Pons (tissue), 1 donor: ENCODE measurements at places on chromosomes 1 and 21.

DNA sequence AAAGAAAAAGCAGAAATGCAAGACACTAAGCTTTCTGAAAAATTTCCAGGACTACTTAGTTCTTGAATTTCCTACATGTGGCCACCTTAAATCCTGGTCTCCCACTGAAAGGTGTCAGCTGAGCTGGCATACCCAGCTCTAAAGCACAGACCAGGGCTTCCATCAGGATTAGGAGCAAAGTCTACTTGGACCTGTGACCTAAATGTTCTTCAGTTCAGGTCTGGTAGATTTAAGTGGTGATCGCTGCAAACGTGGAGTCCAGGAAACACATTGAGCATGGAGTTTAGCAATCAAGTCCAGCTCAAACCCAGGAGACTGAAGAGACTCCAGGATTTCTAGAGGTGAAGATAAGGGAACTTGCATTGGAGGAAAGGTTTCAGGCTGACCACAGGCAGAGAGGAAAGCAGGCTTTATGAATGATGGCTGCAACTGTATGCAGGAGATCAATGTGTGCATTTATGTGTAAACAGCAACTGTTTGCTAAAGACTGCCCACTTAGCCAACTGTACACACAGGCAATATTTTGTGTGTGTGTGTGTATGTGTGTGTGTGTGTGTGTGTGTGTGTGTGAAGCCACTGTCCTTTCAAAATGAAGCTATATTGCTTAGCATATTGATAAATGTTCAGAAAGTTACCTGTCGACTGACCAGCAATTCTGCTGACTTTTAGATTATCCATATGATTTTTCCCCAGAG is 75.2 kb downstream of the LMX1A start:
- DNase-seq = no peak

DNA sequence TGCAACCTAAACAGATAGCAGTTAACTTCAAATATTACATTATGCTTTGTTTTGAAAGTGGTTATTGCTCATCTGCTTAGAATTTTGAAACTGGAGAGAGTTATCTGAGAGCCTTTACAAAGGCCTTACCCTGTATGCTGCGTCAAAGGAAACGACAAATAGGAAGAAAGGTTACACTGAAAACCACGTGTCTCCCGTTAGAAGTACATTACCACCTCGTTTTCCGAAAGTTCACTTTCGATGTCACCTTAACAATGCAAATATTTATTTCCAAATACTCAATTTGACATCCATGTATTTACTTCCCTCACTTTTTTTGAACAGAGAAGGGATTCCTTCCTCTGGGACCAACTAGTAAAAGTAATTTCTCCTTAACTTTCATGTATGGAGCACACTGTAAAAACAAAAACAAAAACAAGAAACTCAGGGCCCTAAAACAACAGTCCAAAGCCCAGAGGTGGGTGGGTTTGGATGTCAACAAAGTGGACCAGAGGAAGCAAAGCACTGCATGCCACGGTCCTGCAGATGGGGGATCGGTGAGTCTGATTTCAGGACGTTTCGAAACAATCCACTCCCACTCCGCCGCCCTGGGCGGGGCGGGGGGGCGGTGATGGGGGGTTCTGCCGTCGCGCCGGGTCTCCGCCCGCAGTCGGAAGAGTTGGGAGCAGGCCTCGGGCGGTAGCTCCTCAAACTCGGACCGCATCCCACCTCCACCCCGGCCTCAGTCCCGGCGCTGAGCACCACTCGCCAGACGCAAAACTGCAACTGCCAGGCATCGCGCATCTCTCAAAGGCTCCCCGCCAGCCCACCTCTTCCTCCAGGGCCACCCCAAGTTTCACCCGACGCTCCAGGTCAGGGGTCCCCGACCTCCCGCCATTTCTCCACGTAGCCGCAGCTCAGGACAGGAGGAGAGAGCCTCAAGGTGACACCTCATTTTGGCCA is 841 bp downstream of the ADSS2 start:
- DNase-seq = peak; percentile 79

DNA sequence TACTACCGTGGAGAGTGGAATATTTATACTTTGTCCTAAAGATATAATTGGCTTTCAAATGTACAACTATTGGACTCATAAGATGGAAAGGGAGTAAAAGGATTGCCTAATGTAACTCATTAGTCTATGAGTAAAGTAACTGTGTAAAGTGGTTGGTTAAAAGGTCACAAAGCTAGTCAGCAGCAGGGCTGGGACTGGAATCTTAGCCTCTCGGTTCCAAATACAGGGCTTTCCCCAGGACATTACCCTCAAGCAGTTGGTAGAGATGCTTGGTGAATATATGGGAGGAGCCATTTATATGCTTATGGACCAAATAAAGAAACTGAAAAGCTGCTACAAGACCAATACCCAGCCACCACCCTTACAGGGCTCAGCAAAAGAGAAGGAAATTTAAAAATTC is 283.7 kb downstream of the HLX start:
- DNase-seq = no peak

GRCh38 chr1:50126927-50127715 is 18.4 kb downstream of the ELAVL4 start:
- no peak for DNase-seq

DNA sequence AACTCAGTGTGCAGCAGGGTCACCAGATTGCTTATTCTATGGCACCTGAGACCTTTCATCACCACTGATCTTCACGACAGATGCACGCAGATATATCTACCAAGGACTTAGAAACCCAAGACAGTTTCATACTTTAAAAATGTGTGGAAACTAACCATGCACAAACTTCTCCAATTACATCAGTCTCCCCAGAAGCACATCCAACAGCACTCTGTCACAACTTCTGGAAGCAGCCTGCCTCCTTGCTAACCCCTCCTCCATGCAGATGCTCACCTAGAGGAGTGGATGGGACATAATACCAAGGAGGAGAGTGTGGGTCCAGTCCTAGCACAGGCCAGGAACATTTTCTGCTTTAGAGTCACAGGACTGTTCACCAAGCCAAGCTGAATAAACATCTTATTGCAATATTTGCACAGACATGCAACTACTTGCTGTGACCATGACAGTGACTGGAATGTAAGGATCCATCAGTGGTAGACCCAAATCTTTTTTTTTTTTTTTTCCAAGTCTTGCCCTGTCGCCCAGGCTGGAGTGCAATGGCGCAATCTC is 69.4 kb downstream of the HIVEP3 start:
- no peak for DNase-seq

GRCh38 chr21:43631411-43632107 is 27.7 kb downstream of the HSF2BP start:
- no peak for DNase-seq

DNA sequence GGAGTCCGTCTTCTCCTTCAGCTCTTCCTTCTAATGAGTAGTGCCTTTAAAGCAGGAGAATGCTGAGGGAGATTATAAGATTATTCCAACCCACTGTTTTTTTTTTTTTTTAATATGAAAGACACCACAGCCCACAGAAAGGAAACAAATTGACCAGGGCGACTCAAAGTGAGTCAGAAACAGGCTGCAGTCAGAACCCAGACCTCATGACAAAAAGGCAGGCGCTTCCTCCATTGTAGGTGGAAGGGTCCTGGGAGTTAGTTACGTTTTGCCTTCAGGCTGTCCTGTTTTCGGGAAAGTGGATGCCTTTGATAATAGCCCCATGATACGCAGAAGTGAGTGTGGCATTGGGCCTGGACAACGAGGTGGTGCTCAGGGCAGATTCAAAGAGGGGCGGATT is 21.0 kb downstream of the PLXNA2 start:
- no peak for DNase-seq

DNA sequence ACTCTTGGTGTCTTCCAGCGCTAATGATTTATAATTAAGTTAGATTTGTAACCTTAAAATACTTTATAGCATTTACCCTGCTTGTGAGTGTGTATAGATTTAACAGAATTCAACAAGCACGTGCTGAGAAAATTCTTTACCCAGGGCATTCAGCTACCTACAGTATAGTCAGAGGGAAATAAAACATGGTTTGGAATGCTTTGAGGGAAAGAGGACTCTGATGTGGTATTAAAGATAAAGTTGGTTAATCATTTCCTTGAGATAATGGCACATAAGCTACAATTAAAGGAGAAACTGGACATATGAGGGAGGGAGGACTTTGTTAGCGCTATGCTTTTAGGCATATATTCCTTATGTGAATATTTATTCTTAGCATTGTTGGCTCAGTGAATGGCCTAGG is 26.4 kb upstream of the IL12RB2 start:
- no peak for DNase-seq

DNA sequence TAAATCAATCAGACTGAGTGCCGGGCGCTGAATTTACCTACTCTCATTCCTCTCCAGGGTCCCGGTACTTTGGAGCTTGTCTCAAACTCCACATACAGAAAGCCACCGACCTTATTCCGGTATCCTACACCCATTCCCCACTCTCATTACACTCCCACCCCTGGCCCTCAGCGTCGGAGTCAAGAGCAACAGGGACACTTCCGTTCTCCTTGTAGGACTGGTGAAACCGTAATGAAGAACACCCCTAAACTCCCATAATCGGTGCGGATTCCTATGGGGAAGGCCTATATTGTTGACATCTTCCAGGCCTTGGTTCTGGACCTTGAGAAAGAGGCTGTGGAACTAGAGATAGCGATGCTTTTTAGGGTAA is 798 bp downstream of the ZBED6 start:
- DNase-seq = peak; percentile 54

GRCh38 chr1:104463126-104463697 is 713.5 kb downstream of the AMY1C start:
- no peak for DNase-seq

DNA sequence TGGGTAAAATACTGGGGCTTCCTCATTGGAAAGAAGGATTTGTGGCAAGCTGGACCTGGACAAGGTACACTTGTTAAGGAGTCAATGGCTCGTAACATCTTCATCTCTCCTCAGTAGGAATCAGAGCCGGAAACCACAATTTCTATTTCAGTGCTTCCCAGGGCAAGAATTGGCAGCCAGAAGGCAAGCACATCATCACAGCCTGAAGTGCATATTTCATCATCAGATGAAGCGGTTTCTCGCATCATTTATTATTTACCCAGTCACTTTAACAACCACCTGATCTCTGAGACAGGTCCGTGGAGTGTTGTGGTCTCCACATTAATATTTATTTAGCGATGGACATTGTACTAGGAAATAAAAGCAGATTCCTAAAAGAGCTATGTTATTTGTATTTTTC is 55.0 kb downstream of the KCNJ15 start:
- DNase-seq = no peak

DNA sequence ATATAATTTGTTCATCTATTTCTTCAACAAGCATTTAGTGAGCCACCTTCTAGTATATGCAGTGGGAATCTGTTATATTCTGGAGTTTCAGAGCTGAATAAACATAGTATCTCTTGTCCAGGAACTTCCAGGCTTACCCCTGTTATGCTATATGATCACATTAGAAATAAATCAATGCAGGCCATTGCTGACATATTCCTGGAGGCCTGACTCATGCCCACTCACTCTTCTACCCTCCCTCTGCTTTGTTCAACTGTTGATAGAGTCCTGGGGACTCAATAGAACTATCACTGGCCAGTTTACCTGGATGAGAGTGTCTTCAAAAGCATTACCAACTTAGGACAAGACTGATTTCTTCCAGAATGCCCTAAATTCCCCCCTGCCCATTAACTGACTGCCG is 29.3 kb upstream of the SRSF10 start:
- no peak for DNase-seq

DNA sequence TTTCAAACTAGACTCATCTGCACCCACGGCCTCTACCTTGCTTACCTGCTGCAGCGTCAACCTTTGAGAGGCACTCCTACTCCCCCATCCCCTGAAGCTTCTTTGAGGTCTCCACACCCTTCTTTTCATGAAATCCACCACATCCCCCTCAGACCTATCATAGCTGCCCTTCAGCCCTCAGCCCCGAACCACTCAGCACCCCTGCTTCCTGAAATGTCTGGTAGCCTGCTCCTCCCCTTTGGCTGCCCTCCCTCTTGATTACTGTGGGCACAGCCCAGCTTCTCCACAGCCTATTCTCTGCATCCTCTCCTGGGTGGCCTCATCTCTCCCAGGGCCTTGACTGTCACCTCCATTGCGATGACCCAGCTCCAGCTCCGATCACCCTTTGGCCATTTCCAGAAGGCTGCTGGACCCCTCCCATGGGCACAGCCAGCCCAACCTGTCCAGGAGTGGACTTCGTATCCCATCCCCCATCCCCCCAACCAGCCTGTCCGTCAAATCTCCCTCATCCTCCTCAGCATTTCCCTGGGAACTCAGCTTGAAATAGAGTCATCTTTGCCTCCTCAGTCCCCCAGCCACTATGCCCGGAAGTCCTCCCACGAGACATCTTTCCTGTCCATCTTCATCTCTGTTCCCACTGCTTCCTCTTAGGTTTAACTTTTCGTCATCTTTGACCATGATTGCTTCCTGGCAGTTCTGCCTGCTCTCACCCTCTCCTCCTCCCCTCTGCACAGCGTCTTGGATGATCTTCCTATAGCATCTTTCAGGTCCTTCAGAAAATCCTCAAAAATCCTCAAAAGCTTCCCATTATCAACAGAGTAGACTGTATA is 6.1 kb upstream of the ADORA1 start:
- no peak for DNase-seq

- DNase-seq = peak; percentile 40
These were observed 835 bp downstream of the UHMK1 start for GRCh38 chr1:162498496-162498810.

- no peak for DNase-seq
These were observed 129.9 kb upstream of the ZRANB2 start for GRCh38 chr1:71210718-71211117.

DNA sequence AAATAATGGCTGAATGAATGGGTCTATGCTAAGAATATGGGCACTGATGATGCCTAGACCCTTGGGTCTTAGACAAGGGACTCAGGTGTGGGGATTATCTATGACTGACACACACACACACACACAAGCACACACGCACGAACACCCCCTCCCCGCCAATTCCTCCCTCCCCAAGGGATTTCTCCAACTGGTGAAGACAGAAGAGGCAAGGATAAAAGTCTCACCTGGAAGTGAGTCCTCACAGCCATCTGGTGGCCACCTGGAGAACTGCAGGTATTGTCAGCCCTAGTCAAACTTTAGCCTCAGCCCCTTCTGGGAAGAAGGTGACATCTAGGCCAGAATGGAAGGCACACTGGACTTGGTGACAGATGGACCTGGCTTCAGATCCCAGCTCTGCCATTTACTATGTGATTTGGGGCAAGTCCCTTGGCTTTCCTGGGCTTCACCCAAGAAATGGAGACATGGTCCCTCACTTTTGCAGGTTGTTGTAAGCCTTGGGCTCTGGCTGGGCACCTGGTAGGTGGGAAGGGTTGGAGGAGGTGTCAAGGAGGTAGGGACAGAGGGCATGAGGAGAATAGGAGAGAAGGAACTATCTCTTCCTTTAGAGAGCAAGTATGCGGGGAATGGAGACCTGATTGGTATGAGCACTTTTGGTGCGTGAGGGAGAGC is 4.0 kb upstream of the GPR3 start:
- DNase-seq = no peak
